ENCODE measurements at places on chromosomes 11 and 22.

DNA sequence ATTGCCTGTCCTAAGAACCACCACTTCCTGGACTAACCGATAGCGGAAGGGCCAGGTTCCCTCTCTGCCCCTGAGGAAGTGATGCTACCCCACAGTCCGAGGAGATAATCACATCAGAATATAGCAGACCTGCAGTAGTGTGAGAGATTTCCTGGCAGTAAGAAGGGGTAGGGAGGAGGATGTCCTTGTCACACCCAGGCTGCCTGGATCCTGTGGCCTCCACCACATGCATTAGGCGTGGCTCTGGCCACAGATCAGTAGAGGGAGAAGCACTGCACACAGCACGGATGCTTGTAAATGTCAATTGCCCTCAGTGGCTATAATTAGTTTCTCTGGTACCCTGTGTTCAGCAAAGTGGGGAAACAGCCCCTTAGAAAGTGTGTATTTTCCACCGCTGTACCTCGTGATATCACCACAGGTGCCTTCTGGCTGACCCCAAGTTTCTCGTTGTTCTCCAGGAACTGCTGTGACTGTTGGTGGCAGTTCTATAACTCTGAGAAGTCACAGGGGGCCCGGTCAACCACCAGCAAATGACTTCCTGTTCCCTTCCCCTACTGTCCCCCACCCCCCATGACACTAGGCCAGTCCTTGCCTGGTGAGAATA is 61.8 kb downstream of the UBASH3B start:
- no peak for DNase-seq

- peak; percentile 72 for DNase-seq
Observed at GRCh38 chr11:78698612-78699011, 123.9 kb upstream of the NARS2 start.

- no peak for DNase-seq
Observed at GRCh38 chr22:29130476-29130875, 57.6 kb downstream of the KREMEN1 start.

DNA sequence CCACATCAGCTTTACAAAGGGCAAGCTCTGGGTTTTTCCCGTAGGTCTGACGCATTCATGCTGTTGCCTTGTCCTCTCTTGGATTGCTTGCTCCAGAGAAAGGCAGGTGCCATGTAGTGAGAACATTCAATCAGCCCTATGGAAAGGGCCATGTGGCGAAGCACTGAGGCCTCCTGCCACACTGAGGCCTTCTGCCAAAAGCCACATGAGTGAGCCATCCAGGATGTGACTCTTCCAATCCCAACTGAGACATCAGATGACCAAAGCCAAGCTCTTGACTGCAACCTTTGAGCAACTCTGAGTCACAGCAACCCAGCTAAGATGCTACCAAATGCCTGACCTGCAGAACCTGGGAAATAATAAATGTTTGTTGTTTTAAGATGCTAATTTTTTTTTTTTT is 9.0 kb upstream of the PANX3 start:
- no peak for DNase-seq

DNA sequence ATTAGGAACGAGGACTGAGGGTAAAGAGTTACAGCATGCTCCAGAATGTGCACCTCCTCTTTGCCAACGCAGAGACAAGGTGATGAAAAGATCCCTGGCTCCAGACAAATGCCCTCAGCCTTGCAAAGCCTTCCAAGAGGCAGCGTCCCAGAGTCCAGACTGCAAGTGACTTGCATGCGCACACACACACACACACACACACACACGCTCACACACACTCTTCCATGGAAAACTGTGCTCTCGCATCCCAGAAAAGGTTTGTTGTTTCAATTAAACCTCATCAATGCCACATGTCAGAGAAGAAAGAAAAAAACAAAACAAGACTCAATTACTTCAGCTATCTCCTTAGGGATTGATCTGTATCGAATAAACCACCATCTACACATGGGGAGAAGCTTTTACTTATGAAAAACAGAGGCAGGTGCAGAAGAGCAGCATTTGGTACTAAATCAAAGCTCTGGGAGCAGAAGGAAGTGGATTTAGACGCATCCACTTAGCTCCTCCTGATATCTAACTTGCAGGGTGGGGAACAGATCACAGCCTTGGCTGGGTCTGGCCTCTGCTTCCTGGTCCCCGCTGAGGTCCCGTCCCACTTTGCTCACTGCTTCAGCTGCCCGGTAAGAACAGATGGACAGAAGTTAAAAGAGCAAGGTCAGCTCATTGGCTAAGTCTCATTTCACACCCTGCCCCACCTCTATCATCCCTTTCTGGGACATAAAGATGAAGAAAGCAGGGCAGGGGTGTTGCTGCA is 249.8 kb upstream of the BLID start:
- no peak for DNase-seq

DNA sequence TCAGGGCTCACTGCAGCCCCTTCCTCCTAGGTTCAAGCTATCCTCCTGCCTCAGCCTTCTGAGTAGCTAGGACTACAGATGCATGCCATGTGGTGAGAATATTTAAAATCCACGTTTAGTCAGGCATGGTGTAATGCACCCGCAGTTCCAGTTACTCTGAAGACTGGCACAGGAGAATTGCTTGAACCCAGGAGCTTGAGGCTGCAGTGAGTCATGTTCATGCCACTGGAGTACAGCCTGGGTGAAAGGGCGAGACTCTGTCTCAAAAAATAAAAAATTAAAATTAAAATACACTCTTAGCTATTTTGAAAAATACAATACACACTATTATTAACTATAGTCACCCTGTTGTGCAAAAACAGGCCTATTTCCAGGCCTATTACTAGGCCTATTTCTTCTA is 38.4 kb downstream of the NOX4 start:
- no peak for DNase-seq

DNA sequence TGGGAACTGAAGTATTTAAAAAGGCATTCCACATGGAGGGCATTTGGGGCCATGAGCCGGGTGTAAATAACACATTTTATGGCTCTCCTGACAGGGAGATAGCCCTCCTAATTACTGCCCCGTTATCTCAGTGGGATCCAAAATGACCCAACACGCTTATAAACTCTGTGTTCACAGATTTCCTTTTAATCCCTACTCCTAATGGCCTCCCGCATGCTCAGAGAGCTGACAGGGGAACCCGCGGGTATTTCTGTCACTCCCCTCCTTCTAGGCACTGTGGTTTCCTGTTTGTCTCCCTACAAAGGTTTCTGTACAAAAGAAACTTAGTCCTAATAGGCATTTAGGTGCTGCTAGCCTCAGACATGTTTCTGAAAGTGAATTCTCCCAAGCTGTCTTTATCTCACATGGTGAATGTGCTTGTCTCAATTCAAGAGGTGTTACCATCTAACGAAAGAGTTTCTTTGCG is 202.8 kb upstream of the SEZ6L start:
- no peak for DNase-seq

DNA sequence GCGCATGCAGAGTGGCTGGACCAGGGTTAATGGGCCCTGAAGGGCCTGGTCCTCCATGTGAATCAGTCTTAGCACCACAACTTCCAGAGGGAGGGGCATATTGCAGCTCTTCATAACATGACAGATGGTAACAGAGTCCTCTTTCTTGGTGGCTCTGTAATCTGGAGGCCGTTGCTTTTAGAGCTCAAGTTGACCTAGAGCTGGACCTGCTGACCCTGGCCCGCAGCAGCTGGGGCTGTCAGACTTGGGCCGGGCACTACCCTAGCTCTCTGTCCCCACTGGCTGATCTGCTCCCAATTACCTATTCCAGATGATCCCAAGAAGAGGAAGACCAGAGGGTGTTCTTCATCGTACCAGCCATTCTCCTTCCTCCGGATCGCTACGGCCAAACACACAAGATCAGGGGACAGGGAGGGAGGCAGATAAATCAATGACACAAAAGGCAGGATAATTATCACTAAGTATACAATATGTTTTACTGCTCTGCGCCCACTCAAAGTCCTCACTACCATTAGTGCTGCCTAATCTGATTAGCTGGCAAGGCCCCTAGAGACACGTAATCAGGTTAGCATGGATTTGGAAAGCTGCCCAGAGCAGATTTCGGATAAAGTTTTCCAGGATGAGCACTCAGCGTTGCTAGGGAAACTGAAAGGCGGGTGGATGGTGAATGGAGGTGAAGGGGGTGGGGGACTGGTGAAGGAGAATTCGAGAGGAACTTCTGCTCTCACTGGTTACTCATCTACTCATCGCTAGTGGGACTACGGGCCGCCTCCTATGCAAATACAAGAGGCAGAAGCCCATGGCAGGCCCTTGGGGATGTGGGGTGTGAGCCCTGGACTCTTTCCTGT is 64.5 kb upstream of the PHOX2A start:
- DNase-seq: peak; percentile 86

DNA sequence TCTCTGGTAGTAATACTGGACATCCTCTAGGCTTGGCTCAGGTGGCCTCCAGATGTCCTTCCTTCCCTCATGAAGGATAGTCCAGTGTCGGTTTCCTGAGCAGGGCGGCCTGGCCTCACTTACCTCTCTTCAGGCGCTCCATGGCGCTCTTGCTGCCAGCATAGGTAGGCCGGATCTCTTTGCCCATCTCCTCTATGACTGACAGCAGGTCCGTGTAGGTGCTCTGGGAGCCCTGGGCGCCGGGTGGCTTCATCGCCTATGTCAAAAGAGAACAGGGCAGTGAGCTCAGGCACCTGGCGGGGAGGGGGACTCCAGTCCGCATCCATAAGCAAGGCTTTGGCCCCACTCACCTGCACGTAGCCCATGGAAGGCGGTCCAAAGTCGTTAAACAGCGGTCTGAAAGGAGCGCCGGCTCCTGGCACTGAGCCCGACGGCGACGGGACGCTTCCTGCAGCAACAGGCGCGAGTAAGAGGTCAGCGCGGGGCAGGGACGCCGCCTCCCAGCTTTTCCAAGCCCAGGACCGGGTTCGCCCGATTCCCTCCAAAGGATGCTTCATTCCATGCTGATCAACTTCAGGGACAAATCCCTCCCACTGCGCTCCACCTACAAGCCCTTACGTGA is 609 bp downstream of the CDK2AP2 start:
- DNase-seq: peak; percentile 66

GRCh38 chr11:132174362-132175255 is 804.2 kb downstream of the NTM start:
- DNase-seq: no peak

DNA sequence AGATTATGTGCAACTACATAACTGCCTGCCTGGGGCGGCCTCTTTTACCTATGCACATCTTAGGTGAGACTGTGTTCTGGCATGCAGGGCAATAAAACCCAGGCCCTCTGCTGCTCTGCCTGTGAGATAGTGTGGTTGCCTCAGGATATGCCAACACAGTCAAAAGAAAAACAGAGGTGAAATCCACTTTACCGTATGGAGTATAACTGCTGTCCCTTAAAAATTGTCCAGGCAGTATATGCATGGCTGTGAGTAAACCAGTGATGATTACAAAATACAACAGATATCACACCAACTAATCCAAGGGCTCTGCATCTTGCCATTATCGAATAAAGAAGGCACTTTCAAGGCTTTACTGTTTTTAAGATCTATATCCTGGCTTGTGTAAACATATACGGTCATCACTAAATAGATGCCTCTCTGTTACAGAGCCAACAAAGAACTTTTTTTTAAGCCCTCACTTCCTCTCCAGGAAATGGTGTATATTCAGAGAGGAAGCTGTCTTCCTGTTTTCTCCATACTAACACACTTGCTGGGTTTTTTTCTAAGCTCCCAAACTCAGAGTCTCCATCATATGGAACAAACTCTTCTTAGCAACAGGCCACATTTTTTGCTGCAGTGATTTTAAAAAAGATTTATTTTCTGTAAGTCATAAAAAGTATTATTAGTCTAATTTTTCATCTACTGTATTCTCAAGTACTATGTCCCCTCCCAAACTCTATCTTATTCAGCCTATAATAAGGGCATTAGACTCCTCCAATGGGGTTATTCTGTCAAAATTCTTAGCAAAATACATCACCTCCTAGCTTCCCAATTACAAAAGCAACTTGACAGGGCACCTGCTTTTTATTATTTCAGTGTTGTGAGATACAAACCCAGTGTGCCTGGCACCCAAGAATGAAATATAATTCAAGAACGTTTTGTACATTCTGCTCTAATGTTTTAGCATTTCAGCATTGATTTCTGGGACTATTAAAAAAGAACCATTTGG is 135.2 kb downstream of the MAML2 start:
- DNase-seq: no peak

- DNase-seq: peak; percentile 73
Observed at GRCh38 chr22:36258701-36259614, 6.0 kb downstream of the APOL1 start.

- no peak for DNase-seq
Observed at GRCh38 chr11:3344327-3345174, 34.4 kb downstream of the ZNF195 start.

- no peak for DNase-seq
Observed at GRCh38 chr22:19837915-19838314, 16.8 kb downstream of the GNB1L start.

- DNase-seq: no peak
Observed at GRCh38 chr22:50176850-50177536, 6.5 kb downstream of the PANX2 start.

DNA sequence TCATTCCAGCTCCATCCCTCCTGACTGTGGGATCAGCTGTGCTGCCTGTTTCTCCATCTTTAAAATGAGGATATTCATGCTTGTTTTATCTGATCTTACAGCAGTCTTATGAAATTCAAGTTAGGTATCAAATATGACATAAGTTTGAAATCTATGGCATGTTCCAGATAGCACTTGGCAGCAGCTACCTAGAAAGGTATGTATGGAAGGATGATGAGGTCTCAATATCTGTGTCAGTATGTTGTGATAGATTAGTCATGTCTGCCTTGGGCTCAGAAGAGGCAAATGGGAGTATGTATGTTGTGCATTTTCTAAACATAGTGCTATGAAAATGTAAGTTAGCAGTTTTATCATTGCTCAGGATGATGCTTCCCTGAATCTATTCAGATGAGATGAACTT is 122.1 kb downstream of the NAV2 start:
- no peak for DNase-seq

DNA sequence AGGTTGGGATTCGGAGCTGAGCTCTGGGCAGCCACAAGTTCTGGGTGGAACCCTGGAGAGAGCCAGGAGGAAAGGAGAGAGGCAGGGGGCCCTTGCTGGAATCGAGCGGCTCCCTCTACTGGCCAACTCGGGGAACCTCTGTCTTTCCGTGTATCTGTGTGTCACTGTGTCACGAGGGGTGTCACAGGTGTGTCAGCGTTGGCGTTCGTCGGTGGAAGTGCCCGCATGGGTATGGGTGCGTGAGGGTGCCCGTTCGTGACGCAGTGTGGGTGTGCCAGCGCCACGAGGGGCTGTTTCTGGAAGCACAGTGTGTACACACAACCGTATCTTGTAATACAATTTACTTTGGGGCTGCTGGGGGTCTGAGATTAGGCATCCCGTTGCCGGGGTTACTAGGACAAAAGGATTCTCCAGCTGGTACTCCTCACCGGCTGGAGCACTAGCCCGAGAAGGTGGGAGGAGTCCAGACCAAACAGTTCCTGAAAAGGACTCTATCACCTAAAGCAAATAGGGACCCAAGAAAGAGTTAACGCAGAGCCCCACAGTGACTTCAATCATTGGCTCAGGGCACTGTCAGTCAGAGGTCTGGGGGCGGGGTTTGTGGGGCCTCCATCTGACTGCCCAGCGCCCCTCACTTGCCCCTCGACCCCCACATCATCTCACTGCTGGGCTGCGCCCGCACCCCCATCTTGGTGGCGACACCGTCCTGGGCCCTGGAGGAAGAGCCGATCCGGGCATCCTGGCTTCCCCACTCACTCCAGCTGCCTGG is 2.6 kb upstream of the BCL9L start:
- peak; percentile 93 for DNase-seq

All from fibroblast of upper back skin (primary cell).